ENCODE measurements at places on chromosomes 4 and X. TPM values are rescaled to one million over a fixed set of nuclear protein-coding genes. Genes with fewer than 3 reads are reported as not detected.

GRCh38 chr4:126404549-126404948 is 1089.8 kb downstream of the FAT4 start:
- no peak for DNase-seq

- peak; percentile 92 for DNase-seq
Measured at GRCh38 chr4:124936427-124936826, 223.9 kb upstream of the ANKRD50 start.

CT83 gene
- total RNA-seq = not detected

DNA sequence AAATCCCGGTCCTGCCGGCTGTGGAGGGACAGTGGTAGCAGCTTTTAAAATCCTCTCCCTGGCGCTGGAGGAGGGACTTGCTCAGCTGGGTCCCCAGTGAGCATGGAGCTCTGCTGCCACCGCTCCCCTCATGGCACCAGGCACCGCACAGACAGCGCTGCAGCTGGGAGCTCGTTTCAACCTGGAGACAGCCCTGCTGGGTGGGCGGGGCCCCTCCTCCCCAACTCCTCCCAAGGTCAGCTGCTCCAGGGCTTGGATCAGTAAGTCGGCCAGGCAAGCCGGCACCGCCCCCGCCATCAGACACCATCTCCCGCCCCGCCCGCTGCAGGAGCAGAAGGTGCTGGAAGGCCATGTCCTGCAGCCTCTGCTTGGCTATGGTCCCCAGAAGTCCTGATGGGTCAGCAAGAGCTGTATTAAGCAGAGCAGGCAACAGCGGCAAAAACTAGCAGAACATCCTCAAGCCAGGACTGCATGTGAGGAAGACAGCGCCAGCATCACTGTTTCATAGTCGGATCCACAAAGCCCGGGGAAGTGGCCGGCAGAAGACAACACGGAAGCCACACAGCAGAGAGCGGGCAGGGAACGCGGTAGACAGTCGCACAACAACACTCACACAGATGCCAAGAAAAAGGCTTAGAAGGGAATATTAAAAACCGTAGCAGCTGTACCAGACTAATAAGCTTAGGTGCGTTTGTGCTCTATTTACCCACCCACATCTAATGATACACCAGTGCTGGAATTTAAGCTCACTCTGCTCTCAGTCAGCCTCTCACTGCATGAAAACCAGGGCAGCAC is 16.2 kb downstream of the ZFYVE28 start:
- no peak for DNase-seq

SPINK2 gene
- not detected for total RNA-seq

GRCh38 chrX:127405946-127406345 is 586.4 kb downstream of the PRR32 start:
- DNase-seq = no peak

HSFX3 gene
- total RNA-seq = not detected

GRCh38 chr4:174099712-174100111 is 183.8 kb downstream of the FBXO8 start:
- no peak for DNase-seq

NRK gene
- total RNA-seq = 36.1 TPM

MTMR1 gene
- total RNA-seq = 24.8 TPM

- no peak for DNase-seq
Measured at GRCh38 chr4:40003986-40004385, 26.3 kb upstream of the PDS5A start.

GRCh38 chr4:120316416-120316815 is 249.8 kb upstream of the MAD2L1 start:
- no peak for DNase-seq

GRCh38 chr4:128566693-128567092 is 242.8 kb upstream of the JADE1 start:
- DNase-seq = no peak

GRCh38 chr4:68572653-68573170 is 3.4 kb downstream of the UGT2B17 start:
- DNase-seq = no peak

GRCh38 chrX:1316527-1316926 is 20.1 kb upstream of the IL3RA start:
- DNase-seq = no peak

CTSO gene
- 19.6 TPM for total RNA-seq

DNA sequence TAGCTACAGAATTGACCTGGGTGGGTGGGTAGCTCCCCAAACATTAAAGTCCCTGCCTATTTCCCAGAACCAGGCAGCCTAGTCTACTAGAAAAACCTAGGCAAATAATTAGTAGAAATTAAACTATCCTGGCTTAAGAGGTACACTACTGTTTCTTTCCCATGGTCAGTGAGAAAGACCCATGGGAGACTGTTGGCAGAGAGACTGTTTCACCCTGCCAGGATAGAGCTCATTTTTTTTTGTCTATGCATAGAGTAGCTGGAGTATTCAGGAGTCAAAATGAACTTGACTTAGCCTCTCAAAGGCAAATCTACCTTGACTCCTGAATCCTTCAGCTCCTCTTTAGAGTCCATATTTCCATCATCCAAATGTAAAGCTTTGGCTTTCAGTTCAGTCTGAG is 107.0 kb upstream of the AR start:
- DNase-seq = no peak

ARHGEF38 gene
- total RNA-seq = 0.10 TPM

- no peak for DNase-seq
Measured at GRCh38 chr4:186134257-186134656, 29.8 kb downstream of the FAM149A start.

DNA sequence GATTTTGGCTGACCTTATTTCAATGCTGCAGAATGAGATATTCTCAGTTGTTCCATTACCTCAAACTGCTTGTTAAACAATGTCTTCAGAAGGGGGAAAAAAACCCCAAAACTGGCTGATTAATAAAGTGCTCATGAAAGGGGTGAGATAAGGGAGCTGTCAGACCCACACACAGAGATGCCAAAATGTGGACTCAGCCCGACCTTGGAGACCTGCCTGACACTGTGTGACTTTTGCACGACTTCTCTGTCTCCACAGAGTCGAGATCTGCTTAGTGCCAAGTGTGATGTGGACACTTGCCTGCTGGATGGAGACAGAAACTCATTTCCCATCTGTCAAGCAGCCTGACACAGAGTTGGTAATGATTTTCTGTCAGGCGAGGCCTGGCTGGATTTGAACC is 31.5 kb downstream of the REELD1 start:
- peak; percentile 81 for DNase-seq

VMA21 gene
- total RNA-seq = 28.7 TPM

ERVMER34-1 gene
- 0.69 TPM for total RNA-seq

GRCh38 chr4:139223682-139224317 is 46.8 kb upstream of the ELF2 start:
- DNase-seq = no peak

DNA sequence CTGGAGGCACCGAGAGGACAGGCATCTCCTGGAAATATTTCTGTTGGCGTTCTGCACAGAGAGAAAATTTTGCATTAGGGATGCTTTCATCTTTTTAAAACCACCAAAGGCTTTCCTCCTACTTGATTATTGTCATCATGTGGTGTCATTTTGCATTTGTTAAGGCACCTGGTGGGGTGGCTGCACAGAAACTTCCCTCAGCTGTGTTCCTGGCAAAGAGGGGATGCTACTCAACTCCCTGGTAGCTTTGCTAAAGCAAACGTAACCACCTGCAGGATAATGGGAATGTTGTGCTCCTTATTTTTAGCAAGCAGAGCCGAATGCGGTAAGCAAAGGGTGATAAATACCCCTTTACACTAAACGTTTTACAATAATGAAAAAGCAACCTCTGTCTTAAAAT is 229.8 kb downstream of the STIM2 start:
- no peak for DNase-seq

AMBN gene
- not detected for total RNA-seq

ZCCHC4 gene
- total RNA-seq = 19.4 TPM

DNA sequence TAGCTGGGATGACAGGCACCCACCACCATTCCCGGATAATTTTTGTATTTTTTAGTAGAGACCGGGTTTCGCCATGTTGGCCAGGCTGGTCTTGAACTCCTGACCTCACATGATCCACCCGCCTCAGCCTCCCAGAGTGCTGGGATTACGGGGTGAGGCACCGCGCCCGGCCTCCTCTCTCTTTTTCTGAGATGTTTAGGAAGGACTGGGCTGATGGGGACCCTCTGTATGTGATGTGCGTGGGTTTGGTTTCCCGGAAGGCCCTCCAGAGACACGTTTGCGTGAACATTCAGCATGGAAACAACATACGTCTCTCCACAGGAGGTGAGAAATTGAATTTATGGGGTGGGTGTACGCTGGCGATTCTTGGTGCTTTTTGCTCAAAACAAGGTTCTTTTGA is 18.6 kb downstream of the SHOX start:
- no peak for DNase-seq

- DNase-seq = no peak
Measured at GRCh38 chr4:107066621-107067020, 30.5 kb upstream of the DKK2 start.

DNA sequence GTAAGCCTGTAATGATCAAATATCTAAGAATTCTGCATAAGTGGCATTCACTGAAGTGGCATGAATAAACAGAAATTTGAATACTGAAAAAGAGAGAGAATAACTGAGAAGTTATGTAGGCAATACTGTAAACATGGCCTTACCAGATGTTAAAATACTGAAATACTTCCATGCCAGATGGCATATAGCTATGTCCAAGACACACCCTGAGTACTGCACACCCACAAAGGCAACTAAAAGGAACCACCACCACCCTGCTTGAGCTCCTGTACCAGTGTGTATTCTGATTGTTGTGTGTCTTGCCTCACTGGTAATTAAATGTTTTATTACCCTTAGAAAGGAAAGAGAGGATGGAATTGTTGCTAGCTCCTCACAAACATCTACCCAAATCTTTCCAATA is 192.1 kb downstream of the ADAMTS3 start:
- no peak for DNase-seq

PCDH7 gene
- total RNA-seq = 42.6 TPM

ZNF674 gene
- total RNA-seq = 5.1 TPM

SHISA3 gene
- total RNA-seq = 2.3 TPM

SAP30 gene
- total RNA-seq = 10.9 TPM

DNA sequence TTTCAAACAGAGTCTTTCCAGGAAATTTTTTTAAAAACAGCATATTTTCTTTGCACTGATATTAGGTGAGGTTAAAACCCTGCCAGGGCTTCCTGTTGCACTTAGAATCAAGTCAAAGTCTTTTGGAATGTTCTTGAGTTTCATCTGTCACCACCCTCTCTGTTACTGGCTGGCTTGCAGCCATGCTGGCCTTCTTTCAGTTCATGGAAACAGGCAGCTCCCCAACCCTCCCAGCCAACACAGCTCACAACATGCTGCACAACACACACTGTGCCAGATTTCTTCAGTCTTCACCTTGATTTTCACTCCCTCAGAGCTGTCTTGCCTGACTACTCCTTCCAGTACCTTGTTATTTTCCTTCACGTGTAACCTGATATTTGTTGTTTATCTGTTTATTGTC is 129.5 kb downstream of the KCNIP4 start:
- DNase-seq = no peak

DNA sequence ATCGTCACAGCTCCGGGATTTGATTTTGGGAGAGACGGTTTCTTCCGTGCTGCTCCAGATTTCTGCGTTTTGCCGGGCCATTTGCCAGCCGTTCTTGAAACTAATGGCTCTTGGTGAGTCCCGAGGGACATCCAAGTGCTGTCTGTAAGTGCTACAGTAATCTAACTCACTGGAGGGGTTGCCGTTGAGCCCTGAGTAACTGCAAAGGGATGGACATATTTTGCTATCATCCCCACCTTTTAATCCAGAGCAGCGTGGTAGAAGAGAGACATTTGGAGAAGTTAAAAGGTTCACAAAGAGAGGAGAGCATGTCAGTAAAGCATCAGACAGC is 88.9 kb upstream of the PDLIM3 start:
- DNase-seq = no peak

FMR1NB gene
- not detected for total RNA-seq

SYNPO2 gene
- 26.7 TPM for total RNA-seq

GRCh38 chrX:114071412-114071811 is 512.5 kb upstream of the HTR2C start:
- DNase-seq = no peak

GRCh38 chr4:112895811-112896608 is 153.4 kb upstream of the ANK2 start:
- DNase-seq = peak; percentile 41

DNA sequence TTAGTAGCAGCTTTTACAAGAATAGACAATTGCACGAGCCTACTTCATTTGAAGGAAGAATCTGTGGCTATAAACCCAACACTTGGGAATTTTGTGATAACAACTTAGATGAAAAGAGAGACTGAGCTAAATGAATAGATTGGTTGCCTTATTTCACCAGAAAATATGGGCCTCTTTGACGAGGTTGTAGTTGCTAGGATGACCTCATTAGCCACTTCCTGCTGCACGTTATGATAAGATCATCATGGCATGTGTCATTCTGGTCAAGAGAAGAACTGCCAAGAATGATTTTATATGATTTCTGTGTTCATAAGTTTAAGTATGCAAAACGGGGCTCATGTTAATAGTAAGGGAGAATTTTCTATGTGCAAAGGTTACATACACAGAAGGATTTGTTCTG is 321.9 kb upstream of the GIMD1 start:
- peak; percentile 55 for DNase-seq

- DNase-seq = no peak
Measured at GRCh38 chr4:3305610-3306371, 13.0 kb downstream of the RGS12 start.

PHKA1 gene
- 3.9 TPM for total RNA-seq

- DNase-seq = no peak
Measured at GRCh38 chr4:126757219-126757618, 875.5 kb upstream of the INTU start.

IL2RG gene
- total RNA-seq = 2.6 TPM

DNA sequence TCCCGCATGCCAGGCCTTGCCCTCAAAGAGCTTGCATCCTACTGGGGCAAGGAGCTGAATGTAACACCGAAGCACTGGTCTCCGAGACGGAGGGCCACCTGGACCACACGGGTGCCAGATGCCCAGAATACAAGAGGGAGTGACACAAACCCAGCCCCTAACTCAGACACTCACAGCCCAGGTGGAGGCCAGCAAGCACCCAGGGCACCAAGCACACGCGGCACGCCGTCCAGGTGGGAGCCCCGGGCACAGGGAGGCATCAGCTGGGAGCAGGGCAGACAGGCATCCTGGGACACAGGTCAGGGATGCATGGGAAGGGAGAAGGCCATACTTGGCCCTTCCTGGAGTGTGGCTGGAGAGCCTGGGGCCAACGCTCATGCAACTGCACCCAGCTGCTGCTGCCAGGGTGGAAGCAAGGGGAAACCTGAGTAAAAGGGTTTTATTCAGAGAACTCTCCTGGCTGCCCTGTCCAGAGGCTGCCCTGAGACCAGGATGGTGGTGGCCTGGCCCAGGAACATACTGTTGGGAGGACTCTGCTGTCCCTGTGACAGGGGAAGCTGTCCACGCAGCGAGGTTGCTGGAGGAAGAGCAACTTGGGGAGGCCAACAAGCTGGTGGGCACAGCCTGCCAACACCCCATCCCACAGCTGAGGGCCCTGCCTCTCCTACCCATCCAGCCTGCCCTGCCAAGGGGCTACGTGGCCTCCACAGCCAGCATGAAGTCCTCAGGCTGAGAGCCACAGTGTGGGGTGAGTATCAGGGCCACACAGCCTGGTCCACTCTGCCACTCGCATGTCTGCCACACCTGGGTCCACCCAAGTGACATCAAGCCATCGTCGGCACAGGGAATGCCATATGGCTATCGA is 22.2 kb upstream of the PPP2R2C start:
- no peak for DNase-seq

- no peak for DNase-seq
Measured at GRCh38 chr4:145298885-145299284, 118.5 kb upstream of the OTUD4 start.

TLR6 gene
- total RNA-seq = 2.9 TPM

GRCh38 chrX:103663981-103664762 is 22.3 kb downstream of the MORF4L2 start:
- no peak for DNase-seq

- DNase-seq = no peak
Measured at GRCh38 chr4:84685105-84685504, 102.2 kb downstream of the CDS1 start.

BEND4 gene
- under 0.01 TPM for total RNA-seq
